Stimulated activated CD8-positive, alpha-beta memory T cell treated with anti-CD3 and anti-CD28 coated beads, Interleukin-2, amount 100 ng/mL, for 48 hours (primary cell): ENCODE measurements at places on chromosomes 1 and 21.

GRCh38 chr1:226989085-226989920 is 49.2 kb downstream of the COQ8A start:
- no peak for DNase-seq

GRCh38 chr1:152013664-152014237 is 20.1 kb upstream of the S100A10 start:
- DNase-seq, result no peak

DNA sequence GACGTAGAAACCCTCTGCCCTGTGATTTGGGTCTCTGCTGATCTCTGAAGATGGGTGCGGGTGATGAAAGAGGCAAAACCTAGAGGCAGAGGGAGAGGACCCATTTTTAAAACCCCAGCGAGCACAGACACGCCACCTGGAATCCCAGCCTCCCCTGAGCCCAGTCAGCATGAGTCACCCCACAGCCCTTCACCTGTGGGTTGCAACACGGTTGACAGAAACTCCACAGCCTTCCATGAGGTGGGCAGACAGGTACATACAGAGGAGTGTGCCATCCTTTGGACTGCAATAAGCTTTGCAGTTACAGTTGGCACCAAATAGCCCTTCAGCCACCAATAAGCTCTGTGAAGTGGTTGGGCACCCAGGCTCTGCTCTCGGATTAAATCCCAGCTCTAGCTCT is 2.1 kb upstream of the GRHL3 start:
- no peak for DNase-seq

DNA sequence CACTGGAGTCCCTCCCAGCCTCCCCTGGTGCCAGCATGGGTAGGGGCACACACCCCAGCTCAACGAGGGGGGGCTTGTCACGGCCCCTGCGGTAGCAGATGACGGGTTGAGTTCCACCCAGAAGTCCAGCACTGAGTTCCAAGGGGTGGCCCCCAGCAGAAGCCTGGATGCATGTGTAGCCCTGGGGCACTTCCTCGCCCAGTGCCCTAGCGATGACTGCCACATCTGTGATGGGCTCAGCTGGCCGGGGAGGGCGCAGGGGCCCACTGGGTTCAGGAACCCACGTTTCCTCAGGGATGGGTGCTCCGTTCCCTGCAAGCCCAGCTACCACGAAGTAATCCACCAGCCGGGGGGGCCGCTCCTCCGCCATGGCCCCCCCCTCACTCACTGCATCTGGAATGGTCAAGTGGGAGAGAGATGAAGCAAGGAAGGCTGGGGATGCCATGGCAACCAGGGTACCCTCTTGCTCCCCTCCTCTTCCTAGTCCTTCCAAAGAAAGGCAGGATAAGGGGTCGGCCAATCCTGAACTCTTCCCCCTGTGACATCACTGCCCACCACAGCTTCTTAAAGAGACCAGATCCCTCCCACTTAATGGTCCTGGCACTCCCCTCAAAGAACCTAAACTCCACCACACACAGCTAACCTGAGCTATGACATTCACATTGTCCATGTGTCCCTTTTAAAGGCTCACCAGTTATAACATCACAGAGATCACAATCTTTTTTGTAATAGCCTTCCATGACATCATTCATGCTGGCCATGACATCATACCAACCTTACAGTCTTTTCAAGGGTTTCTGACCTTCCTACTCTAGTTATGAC is 2.3 kb downstream of the DENND4B start:
- DNase-seq, result no peak

DNA sequence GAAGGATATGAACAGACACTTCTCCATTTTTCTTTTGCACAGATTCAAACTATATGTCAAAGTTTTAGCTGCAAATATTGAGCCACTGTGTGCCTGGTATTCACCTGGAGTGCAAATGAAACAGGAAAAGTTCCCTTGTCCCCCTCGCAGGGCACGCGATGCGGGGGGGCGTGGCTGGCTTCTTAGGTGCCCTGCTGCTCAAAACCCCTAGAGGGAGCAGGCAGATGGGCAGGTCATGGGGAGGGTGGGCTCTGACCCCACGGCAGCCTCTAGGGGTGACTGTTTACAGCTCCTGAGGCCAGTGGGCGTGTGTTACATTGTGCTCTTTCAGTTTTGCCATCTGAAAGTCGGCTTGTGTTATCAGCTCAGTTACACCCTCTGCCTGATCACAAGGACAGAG is 931.2 kb upstream of the B3GALT2 start:
- DNase-seq, result no peak

DNA sequence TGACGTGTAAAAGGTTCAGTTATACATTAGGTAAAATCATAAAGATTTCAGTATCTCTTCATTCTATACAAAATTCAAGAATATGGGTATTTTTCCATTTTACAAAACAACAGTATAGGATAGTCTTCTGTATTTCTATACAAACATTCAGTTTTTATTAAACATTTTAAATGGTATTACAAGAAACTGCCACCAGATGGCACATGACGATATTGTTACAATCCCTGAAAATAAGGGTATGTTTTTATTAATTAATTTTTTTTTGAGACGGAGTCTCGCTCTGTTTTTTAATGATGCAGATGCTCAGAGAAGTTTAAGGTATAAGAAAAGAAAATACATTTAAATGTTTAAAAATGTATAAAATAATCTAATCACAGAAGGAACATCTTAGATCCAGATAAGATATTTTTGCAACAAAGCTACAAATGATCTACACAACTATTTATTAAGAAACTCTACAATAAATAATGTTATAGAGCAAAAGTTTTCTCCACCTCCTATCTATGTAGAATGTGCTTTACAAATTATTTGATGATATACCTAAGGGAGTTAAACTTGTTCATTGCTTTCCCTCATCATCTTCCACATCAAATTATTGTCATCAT is 23.5 kb upstream of the RSBN1 start:
- no peak for DNase-seq

DNA sequence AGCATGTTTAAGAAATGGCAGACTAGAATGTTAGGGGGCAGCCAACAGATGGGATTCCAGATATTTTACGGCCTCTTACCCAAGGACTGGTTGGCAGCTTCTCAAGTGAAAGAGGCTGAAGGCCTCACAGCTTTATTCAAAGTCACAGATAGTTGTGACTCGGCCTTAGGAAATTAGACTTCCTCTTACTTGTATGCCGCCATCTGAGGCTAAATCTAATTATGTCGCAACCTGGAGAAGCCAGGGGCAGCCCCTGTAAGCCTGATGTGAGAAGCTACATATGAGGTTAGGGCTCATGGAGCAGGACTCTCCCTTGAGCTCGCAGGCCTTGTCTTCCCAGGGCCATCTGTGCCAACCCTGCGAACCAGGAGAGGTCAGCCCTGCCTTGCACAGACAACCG is 352.5 kb downstream of the HHAT start:
- DNase-seq, result no peak

- DNase-seq, result no peak
These were observed 19.0 kb downstream of the MORC3 start for GRCh38 chr21:36338975-36339374.

- DNase-seq, result no peak
These were observed 143.6 kb downstream of the LRRC7 start for GRCh38 chr1:69711190-69711930.

GRCh38 chr21:44368711-44369446 is 15.5 kb downstream of the TRPM2 start:
- DNase-seq, result no peak

- DNase-seq, result no peak
These were observed 1208.7 kb downstream of the BRINP3 start for GRCh38 chr1:189269011-189269410.

- no peak for DNase-seq
These were observed 76.3 kb upstream of the ZRANB2 start for GRCh38 chr1:71157151-71157550.
